NCI-H510A treated with DMSO at 0.1 percent for 48 hours (cell line): ENCODE measurements at places on chromosomes 5 and 9.

- DNase-seq, result no peak
Measured at GRCh38 chr5:172412724-172413286, 41.5 kb downstream of the SH3PXD2B start.

DNA sequence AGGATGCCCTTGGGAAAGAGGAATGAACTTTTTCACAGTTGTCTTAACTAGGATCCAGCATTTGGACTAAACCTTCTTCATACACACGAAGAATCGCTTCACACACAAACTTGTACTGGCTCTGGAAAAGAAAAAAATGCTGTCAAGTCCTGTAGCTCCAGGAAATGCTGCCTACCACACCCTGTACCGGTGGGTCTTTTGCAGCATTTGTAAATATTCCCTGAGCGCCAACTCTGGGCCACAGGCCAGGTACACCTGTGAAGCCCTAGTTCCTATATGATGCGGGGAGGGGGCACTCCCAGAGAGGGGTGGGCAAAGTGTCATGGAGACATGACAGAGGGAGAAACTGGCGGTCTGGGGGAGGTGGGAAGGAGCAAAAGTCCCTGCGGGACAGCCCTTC lies 58.7 kb upstream of the EPB41L4B start:
- DNase-seq, result no peak

- peak; percentile 27 for DNase-seq
Measured at GRCh38 chr5:128498844-128499455, 39.1 kb downstream of the FBN2 start.

- peak; percentile 46 for DNase-seq
Measured at GRCh38 chr9:87678650-87679355, 47.1 kb upstream of the CTSL start.

DNA sequence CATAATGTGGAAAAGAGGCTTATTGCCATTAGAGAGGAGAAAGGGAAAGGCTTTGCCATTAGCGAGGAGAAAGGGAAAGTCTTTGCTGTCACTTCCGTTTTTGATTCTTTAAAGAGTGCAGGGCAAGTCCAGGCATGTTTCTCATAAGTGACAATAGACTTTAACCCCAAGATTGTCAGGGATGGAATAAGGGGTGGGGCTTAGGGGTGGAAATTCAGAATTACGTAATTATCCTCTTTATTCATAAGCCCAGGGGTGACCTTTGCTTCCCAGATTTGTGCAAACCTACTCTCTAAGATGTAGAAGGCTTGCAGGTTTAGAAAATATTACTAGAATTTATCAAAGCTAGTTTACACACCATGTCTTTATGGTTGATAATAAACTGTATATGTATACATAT lies 2.3 kb upstream of the PLK2 start:
- DNase-seq, result peak; percentile 4

- DNase-seq, result no peak
Measured at GRCh38 chr9:131995382-131995781, 84.3 kb downstream of the MED27 start.
